Left renal cortex interstitium (tissue), 4 donors: ENCODE measurements at places on chromosomes 5 and 9. TPM values are rescaled to one million over a fixed set of nuclear protein-coding genes. Genes with fewer than 3 reads are reported as not detected.

Gene ARHGEF39
- 11.0 TPM for polyA plus RNA-seq

Gene PCDHB13
- 5.9 TPM for polyA plus RNA-seq

Gene GLDC
- 18.2 TPM for polyA plus RNA-seq

Gene SOWAHA
- 4.6 TPM for polyA plus RNA-seq

Gene INVS
- 21.0 TPM for polyA plus RNA-seq

Gene ADGRD2
- 0.35 TPM for polyA plus RNA-seq

Gene RANBP3L
- polyA plus RNA-seq: 5.9 TPM

Gene PCDHGC3
- polyA plus RNA-seq: 88.8 TPM

Gene PCDHB8
- polyA plus RNA-seq: 1.5 TPM

Gene SLC34A3
- polyA plus RNA-seq: 15.4 TPM

Gene GABRB2
- polyA plus RNA-seq: 1.8 TPM

Gene CD274
- polyA plus RNA-seq: 0.64 TPM

Gene COL5A1
- polyA plus RNA-seq: 95.0 TPM

Gene FGFR4
- polyA plus RNA-seq: 45.0 TPM

Gene SPATA31E1
- not detected for polyA plus RNA-seq

Gene ANKRD31
- polyA plus RNA-seq: 0.66 TPM
